ENCODE measurements at places on chromosomes 5 and 9.
A peak's percentile ranks its signal among the peaks of the same experiment; 100 is the strongest.

DNA sequence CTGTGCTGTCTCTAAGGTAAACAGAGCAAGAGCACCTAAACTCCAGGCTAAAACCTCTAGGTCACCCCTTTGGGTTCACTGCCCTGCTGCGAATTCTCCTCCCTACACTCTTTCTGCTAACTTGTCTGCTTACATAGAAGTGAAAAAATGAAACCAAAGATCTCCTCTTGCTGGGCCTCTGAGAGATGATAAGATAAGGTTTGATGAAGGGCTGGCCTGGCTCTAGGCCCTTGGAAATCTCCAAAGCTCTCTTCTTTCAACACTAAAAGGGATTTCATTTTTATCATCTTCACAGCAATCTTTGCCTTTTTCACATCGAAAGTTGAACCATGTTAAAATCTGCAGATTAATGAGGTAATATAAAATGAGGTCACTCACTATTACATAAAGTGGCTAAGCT is 450.8 kb upstream of the TLE4 start:
- DNase-seq: no peak

DNA sequence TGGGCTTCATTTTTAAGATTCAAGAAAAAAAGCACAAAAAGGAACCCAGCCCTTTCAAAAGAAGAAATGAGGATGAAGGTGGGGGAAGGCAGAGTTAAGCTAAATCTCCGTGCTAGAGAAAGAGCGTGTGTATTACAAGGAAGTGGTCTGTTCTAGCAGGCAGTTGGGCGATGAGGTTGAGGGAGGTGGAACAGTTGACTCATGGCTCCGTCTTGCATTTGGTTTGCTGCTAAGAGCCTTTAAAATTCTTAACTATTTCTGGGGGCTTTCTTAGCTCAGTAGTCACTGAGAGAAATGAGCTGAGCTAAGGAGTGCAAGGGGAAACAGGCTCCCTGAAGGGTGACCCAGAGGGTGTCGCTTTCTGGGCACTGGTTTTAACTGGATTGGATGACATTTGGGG is 117.4 kb downstream of the GCNT1 start:
- peak; percentile 3 for DNase-seq

- no peak for DNase-seq
These were observed 30.7 kb upstream of the CORO2A start for GRCh38 chr9:98222885-98223691.

DNA sequence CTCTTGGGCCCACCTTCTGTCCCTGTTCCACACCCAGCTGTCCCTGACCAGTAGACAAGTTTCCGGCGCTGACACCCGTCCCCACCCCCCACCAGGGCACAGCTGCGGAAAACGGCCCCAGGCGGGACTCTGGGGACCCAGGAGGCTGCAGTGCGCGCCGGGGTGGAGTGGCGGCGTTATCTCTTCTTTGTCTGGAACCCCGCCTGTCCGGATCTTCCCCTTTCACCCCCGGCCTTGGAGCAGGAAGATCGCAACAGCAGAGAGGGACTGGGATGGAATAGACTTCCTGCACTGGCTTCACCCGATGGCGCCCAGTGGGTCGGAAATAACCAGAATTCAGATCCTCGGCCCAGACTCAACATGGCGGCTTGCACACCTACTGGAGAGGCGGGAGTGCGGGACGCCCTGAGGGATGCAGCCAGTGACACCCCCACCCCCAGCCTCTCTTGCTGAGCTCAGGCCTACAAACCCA is 4.7 kb downstream of the PAX5 start:
- no peak for DNase-seq

DNA sequence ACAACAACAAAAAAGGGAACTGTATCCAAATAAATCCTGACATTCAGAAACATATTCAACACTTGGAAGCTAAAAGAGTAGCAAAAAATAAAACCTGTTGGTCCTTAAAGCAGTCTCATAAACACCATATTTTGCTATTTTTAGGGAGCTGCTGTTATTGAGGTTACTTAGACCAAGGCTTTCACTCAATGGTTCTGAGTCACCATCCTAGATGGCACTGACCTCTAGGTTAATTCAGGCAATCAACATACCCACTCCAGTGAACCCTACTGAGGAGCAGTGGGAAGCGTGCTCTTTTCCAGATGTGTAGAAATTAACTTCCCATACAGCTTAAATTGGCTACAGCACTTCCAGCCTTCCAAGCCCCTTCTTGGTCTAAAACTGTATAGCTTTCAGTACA is 5.2 kb downstream of the GNAQ start:
- DNase-seq: no peak

DNA sequence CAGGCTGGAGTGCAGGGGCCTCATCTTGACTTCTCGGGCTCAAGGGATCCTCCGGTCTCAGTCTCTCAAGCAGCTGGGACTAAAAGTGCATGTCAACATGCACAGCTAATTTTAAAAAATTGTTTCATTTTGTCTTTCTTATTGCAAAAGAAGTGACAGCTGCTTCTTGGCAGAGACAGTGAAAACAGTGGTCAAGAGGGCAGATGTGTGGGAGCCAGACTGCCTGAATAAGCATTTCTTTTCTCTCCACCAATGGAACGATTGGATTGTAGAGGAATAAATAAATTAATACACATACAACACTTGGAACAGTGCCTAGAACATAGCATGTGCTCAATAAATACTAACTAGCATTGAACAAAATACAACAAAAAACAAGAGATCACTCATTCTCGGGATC is 27.4 kb upstream of the KIF4B start:
- DNase-seq: no peak

- no peak for DNase-seq
These were observed 224.6 kb downstream of the CTNND2 start for GRCh38 chr5:11679676-11680075.

DNA sequence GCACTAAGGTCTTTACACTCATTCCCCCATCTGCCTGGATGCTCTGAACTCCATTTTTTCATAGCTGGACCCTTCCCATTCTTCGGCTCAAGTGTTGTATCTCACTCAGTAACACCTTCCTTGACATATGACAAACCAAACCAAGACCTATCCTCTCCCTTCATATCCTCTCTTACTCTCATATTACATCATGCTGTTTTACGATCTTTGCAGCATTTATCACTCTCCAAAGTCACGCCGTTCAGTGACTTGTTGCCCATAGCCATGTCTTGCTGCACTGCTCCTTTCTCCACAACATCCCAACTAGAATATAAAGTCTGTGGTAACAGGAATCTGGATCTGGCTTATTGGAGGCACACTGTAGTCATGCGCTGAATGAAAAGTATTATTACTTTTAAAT is 923.6 kb upstream of the DMAC1 start:
- no peak for DNase-seq

DNA sequence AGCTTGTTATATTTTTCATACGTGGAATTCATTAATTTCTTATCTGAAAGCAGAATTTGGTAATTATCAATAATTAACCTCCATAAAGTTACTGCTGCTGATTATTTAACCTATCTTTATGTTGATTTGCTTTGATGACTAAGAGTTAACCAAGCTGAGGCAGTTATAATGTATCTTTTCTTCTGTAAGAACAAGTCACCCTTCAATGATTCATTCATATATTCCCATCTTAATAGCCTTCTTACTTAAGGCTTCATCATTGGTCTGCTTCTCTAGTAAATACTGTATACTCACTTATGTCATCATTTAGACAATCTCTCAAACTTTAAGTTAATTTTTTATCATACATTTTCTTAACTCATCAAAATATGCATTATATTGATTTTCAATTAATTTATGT is 592.2 kb downstream of the ANXA1 start:
- no peak for DNase-seq

- DNase-seq: no peak
These were observed 8.7 kb downstream of the EBF1 start for GRCh38 chr5:159091065-159091464.

DNA sequence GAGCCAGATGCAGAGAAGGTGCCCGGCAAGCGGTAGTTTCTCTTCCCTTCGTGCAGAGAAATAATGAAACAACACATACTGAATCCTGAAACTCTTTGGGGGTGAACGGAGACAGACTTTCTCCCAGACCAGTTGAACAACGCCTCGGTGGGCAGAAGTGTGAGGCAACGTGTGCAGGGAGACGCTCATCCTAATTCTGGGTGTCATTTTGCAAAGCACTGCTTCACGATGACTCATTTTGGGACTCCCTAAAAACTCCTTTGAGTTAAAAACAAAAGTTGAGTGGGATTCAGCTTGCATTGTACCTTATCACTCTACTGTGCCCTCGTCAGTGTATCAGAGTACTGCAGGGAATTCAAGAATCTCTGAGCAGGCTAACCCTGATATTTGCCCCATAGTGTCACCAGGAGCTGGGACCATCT is 3.5 kb upstream of the NEK6 start:
- no peak for DNase-seq

GRCh38 chr9:125142560-125143376 is 560 bp downstream of the SCAI start:
- no peak for DNase-seq

GRCh38 chr9:126500600-126501382 is 112.9 kb upstream of the LMX1B start:
- peak; percentile 42 for DNase-seq

GRCh38 chr5:3943859-3944258 is 348.2 kb downstream of the IRX1 start:
- no peak for DNase-seq

DNA sequence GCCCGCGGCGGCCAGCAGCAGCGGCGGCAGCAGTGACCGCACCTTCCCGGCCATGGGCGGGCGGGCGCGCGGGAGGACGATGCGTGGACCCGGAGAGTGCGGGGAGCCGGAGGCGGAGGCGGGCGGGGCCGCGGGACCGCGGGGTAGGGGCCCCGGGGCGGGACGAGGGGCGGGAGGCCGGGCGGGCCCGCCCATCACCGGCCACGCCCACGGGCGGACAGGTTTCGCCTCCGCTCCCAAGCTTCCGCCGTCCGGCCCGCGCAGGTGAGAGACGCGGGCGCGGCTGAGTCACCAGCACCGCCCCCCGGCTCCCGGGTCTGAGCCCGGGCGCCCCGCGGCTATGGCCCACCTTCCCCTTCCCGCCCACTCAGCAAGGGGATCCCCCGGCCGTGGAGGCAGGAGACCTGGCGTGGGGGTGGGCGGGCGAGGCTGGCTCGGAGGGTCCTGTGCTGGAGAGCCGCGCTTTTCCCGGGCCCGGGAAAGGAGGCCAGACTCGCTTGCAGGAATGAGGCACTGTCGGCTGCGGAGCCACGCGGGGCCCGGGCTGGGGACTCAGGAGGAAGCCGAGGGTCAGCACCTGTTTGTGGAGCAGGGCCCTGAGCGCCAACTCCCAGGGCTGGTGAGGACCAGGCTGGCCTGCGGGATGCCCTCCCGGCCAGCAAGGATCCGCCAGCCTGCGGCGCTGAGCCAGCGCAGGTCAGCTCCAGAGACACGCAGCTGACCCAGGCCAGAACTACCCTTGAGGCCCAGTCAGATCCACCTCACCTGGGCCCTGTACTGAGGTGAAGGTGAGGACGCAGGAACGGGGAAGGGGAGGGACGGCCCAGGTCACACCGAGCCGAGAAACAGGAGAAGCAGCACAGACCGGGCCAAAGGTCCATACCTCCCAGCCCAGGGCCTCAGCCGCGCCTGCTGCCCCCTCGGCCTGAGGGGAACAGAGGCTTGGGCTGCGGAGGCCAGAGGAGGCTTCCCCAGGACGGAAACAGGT is at the start of gene ENTPD2:
ENTPD2 (minus strand) TSS at position 118 of the 988 bp plus-strand sequence; CDS start at position 54, 64 bp downstream.
- DNase-seq: no peak

DNA sequence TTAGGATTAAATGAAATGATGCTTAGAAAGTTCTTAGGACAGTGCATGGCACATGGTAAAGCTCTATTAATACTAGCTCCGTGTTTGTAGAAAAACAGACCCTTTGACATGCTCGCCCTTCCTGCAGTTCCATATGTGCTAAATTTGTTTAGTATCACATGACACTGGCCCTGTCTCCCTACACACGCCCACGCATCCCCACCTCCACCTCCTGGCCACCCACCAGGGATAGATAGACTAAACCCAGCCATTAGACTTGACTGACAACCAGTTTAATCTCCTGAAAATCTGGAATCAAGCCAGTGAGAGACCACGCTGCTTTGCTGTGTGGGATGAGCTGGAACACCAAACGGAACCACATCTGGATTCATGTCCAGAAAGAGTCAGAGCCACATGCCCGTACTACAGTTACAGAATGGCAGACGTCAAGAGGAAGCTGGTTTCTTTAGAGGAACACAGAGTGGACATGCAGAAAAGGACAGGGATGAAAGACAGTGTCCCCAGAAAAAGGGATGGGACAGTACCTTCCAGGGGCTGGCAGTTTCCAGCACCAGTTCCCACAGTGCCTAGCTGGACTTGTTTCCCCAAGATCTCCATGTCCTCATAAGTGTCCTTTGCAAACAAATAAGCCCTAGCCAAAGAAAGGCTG is 186.1 kb downstream of the PDZD2 start:
- no peak for DNase-seq

DNA sequence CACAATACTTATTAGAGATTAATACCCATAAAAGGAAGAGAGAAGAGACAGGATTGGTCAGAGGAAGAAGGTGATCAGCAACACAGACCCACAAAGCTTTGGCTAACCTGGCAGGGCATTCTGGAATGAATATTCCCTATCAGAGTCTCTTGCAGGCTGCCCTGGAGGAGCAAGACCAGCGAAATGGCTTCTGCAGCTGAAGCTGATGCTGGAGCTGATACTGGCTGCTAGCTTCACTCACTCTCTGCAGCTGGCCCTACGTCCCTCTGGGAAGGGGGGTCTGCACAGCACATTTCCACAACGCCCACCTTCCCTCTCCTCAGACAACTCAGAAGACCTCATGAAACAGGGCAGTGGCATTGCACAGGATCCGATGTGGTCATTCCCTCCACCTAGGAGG is 169.9 kb upstream of the EFNA5 start:
- no peak for DNase-seq

DNA sequence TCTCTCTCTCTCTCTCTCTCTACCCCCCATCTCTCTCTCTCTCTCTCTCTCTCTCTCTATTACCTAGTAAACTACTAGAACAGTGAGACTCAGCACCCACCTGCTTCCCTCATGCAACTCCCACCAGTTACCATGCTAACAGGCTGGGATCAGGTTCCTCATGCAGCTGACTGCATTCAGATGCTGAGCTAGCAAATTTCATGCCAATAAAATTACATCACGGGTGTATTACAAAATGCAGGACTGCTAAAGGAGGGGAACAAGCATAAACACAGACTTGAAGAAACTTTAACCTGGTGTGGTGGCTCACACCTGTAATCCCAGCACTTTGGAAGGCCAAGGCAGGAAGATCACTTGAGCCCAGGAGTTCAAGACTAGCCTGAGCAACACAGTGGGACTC is 76.0 kb downstream of the CEMIP2 start:
- DNase-seq: no peak

DNA sequence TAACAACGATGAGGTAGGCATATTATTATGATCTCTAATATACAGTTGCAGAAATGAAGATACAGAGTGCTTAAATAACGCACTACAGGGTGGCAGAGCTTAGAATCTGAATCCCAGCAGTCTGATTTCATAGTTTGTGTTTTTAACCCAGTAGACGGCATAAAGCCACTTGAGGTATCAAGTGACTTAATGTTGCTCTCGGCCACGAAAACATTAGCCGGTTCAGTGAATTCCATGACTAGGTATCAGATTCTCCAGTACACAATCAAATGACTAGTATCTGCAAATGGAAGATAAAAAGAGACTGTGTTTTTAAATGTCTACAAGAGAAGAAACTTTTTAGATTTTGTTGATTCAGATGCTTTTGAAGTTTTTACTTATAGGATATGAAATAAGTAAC is 24.8 kb downstream of the SMC2 start:
- no peak for DNase-seq

GRCh38 chr5:52328220-52328806 is 459.4 kb upstream of the ITGA1 start:
- no peak for DNase-seq

Data from stimulated activated CD4-positive, alpha-beta T cell treated with anti-CD3 and anti-CD28 coated beads, TNF-alpha, amount 100 ng/mL, for 24 hours (primary cell).